ENCODE measurements at places on chromosomes 7 and 10.

- DNase-seq, result no peak
Observed at GRCh38 chr7:64945503-64946175, 42.6 kb downstream of the ZNF273 start.

DNA sequence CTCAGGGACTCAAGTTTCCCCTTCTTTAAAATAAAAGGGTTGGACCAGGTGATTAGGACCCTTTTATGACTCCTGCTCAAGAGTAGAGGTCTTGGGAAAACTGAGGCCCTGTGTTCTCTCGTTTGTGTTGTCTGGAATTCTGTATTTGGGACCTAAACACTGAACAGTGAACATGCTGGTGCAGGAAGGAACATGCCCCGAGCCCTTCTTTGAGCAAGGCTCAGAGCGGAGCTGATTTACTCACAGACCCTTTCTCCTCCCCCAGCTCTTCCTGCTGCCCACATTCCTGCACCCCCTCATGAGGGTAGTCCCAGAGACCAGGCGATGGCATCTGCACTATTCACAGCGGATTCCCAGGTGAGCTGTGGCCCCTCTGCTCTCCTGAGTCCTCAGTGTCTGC lies 14.2 kb downstream of the ZKSCAN1 start:
- DNase-seq, result no peak

GRCh38 chr10:121592155-121592890 lies 5.9 kb downstream of the FGFR2 start:
- no peak for DNase-seq

- no peak for DNase-seq
Observed at GRCh38 chr7:11648980-11649379, 183.0 kb downstream of the THSD7A start.

DNA sequence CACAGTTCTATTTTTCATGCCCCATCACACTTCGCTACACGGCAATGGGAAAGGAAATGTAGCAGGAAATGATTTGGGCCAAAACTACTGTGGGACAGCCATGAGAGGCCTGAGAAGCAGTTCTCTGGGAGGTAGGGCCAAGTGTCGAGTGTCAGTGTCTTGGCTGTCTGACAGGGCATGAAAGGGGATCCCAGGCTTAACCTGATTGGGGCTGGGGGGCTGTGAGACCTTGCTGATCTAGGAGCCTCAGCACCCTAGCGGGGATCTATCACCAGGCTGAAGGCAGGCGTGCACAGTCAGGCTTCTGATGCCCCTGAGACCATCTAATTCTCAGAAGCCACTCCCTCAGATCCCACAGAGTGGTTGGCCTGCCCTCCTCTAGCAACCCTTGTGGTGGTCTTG lies 58.2 kb upstream of the SLC25A13 start:
- DNase-seq, result no peak

- peak; percentile 55 for DNase-seq
Observed at GRCh38 chr7:73738220-73738611, 386 bp downstream of the ABHD11 start.

DNA sequence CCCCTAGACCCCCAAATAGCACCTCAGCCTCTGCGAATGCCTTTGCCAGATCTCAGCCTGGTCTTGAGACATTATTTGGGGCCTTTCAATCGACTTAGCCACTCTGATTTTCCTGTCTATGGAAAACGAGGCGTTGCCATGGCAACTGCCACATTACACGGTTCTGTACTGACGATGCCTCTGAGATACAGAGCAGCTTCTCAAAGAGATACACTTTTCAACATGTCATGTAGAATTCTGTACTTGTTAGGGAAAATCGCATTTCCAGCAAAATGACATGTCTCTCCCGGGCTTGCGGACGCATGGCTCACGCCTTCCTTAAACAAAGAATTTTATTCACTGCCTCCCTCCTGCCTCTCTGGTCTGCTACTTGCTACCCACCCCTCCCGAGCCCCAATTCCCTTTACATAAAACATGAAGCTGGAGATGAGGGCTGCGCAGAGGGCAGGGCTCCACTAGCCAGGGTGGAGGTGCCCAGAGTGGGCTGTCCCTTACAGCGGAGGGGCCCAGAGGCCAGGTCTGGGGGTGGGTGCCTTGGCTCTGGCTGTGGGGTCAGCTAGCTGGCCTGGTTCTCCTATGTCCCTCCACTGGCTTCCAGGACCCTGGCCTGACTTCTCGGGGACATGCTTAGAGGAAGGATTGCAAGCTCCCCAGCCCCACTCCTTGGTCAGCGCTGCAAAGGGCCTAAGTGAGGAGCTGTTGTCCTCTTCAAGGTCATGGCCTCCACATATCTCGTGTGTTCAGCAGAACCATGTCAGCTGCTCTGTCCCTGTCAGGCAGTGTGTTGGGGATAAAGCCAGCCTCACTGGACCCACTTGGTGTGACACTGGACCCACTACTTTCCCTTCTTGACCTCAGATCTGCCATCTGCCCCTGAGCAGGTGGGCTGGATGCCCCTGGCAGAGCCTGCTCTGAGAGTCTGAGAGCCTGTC lies 342.5 kb downstream of the RPS24 start:
- DNase-seq, result no peak

GRCh38 chr7:157975401-157976372 lies 611.9 kb downstream of the PTPRN2 start:
- no peak for DNase-seq

DNA sequence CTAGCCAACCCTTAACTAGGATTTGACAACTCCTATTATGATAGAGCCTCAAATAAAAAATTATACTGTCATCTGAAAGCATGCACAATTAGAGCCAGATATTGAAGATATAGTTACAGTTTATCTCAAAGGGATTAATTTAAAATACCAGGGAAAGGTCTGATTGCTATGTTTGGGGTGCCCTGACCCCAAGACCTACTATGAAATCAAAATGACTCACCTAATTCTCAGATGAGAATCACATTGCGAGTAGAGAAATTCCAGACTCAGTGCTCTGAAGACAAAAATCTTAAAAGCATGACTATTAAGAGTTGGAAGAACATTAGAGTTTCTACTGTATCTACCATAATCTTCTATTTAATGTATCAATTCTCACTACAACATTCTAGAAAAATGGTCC lies 297.1 kb downstream of the AHR start:
- no peak for DNase-seq

- no peak for DNase-seq
Observed at GRCh38 chr10:5590816-5591215, 66.1 kb downstream of the CALML3 start.

DNA sequence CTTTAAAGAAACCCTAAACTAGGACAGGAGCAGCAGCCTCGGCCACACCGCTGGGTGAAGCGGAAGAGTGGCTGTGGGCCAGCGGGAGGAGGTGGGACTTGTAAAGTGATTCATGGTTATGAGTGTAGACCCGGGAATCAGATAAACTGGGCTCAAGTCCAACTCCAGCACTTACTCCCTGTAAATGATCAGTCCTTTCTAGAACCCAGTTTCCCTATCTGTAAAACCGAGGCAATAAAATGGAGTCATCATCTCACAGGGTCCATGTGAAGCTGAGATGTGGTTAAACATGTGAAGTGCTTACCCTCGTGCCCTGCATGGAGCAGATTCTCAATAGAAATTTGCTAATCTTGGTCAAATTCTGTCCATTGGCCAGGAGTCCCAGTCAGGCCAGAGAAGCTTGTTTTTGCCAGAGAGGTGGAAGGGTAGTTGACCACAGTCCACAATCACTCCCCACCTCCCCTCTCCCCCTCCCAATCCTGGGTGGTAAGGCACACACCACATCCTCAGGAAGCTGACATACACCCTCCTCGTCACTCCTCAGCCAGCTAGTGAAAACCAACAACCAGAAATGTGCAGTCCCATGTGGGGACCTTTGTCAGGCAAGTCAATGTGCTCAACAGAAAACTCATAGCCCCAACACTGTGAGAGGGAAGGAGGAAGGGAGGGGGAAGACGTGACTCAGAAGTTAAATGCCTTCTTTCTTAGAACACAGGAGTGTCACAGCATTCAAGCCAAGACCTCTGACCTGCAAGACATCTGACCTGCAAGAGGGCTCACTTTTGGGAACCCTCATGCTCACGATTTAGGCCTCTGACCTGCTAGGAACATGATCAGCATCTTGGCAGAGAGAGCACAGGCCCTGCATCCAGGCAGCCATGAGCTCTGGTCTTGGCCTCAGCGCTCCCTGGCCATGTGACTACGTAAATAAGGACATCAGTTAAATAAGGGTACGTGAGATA lies 145.1 kb downstream of the PLXNA4 start:
- DNase-seq, result no peak

GRCh38 chr10:100744987-100745881 lies at the start of gene PAX2:
TSS of gene PAX2 (plus strand) at chr10:100745582. CDS start at chr10:100746261, 679 bp downstream.
- DNase-seq, result no peak

GRCh38 chr7:103718482-103719061 lies 270.9 kb downstream of the RELN start:
- DNase-seq, result no peak

DNA sequence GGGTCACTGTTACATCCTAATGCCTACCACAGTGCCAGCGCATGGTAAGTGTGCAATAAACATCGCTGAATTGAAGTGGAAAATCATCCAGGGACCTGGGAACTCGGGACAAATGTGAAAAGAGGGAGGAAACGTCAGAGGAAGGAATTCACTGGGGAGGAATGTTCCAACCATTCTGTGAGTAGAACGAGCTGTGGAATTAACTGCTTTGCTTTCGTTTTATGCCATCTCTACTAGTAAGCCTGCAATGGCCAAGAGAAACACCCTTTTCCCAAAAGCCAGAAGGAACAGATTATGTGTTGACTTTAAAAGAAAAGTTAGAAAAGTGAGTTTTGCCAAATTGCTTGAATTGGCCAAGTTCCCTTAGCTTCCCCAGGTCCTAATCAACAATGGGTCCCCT lies 1044.9 kb downstream of the TYW1 start:
- no peak for DNase-seq

DNA sequence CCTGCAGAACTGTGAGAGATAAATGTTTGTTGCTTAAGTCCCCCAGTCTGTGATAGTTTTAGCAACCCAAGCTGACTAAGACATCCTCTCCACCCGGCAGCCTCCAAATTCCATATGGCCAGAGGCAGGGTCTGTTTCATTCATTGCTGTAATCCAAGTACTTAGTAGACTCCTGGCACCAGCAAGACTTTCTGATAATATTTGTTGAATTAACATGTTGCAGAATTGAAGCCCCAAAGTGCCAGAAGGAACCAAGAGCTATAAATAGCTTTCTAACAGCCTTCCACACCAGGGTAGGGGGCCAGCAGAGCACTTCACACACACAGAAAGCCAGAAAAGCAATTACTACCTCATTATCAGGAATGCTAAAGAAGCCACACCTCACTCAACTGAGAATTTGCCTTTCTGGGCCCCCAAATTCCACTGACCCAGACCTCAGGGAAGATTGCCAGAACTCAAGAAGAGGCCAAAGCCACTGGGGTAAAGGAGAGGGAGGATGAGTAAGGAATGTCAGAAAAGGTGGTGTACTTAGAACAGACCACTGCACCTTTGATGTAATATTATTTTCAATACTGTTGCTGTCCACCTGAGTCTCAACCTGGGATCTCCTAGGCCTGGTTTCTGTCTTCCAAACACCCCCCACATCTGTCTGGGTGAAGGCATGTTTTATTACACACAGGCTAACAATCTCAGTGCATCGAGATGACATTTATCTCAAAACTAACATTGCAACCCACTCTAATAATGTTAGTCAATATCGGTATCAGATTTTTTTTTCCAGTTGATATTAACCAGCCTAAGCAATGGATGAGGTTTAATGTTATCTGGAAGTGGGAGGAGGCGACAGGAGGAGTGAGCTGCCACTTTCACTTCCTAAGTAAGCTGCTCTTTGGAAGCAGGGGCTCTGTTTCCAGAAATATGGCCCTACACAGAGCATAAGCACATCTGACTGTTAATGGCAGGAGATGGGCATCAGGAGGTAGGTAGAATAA lies 5.5 kb downstream of the NOD1 start:
- DNase-seq, result no peak

- DNase-seq, result no peak
Observed at GRCh38 chr10:3606309-3606708, 178.7 kb downstream of the KLF6 start.

DNA sequence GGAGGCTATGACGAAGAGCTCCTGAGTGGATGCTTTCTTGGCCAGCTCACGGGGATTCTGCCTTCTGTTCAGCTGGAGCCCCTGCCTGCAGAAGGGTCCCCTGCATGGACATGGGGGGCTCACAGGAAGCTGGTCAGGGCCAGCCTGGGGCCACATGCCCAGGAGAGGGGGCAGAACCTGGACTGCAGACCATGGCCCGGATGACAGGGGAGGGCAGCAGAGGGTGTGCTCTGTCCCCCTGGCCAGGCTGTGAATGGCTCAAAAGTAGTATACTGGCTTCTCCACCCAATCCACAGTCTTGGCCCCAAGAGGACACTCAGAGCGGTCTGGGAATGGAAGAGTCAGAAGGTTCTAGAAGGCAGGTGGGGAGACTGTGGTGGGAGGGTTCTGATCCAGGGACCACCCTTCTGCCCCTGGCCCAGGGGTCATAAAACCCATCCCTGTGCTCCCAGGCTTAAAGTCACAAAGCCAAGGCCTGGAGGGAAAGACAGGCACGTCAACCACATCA lies 40.3 kb downstream of the PPIF start:
- no peak for DNase-seq

DNA sequence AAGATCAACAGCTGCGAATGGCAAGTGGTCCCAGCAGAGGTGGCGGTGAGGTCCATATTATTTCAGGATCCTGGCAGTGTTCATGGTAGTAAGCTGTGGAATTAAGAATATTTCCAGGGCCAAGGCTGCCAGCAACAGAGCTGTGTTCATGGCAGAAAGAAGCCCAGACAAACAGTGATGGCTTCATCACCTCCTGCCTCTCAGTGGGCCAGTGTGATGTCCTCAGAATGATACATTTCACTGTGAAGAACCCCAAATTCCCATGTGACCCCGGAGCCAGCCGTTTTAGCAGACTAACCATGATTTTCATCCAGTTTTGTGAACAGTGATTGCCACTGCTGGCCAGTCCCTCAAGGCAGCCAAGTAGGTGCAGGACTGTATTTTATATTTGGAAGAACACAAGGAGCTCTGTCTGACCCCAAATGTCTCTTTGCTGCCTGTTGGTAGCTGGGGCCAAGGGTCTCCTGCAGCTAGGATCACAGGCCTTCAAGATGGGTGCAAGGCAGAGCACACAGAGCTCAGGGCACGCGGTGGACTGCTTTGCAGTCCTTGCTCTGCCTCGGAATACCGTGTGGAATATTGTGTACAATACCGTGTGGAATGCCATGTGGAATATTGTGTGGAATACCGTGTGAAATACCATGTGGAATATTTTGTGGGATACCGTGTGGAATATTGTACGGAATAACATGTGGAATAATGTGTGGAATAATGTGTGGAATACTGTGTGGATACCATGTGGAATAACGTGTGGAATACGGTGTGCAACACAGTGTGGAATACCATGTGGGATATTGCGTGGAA lies 132.3 kb upstream of the CHST15 start:
- no peak for DNase-seq
